ENCODE measurements at places on chromosomes 3 and 15.

DNA sequence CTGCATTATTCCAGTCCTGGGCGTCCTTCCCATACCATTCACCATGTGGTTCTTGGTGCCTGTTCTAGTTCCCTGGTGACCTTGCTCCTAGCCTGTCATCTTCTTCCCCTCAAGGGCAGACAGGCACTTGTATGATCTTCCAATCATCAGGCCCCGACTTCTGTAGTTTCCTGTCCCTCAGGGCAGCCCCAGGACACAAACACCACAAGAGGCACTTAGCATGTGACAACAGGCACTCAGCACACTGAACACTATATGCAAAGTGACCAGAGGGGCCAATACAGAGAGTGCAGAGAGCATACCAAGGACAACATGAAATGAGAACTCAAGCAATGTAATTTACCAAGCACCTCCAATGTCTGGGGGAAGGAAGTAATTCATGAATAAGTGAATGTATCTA, 17.9 kb downstream of the TMEM40 start:
- DNase-seq: no peak

DNA sequence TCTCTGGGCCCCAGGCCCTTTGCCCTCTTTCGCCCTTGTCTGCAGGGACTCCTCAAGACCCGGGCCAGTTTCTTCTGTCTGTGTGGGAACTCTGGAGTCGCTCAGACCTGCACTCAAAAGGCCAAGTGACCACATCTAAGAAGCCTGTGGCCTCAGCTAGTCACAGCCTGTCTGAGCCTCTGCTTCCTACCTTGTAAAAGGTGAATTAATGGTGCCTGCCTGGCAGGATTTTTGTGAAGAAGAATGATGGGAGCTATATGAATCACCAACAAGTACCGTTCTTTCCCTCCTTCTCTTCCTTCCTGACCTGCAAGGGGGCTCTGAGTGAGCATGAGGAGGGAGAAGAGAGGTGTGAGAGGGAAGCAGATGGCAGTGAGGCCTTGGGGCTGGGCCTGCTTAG, 7.5 kb downstream of the PLIN1 start:
- no peak for DNase-seq

DNA sequence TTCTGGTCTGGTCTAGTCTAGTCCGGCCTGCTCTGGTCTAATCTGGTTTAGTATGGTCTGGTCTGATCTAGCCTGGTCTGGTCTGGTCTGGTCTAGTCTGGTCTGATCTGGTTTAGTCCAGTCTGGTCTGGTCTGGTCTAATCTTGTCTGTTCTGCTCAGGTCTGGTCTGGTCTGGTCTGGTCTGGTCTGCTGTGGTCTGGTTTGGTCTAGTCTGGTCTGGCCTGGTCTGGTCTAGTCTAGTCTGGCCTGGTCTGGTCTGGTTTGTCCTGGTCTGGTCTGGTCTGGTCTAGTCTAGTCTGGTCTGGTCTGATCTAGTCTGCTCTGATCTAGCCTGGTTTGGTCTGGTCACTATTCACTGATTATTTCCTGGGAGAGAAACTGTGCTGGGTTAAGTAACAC, 84.1 kb upstream of the PRR23E start:
- no peak for DNase-seq

- DNase-seq: no peak
Observed at GRCh38 chr3:111571907-111572460, 23.2 kb downstream of the ZBED2 start.

- no peak for DNase-seq
Observed at GRCh38 chr15:80920271-80920699, 69.3 kb downstream of the MESD start.

DNA sequence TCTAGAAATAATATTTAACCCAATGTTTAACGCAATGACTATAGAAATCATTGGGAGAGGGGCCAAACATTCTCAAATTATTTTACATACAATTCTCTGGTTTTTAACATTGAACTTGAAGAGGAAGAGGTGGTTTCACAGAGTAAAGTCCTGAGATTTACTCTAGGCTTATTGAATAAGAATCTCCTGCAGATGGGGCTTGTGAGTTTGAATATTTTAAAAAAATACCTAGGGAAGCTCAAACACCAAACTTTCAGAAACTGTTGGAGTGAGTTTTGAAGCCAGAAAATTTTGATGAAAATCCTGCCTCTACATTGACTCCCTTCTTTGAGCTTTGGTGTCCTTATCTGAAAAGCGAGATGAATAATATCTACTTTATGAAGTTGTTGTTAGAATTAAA, 906.6 kb downstream of the TUSC7 start:
- no peak for DNase-seq

- DNase-seq: no peak
Observed at GRCh38 chr3:40196966-40197365, 112.5 kb upstream of the EIF1B start.

DNA sequence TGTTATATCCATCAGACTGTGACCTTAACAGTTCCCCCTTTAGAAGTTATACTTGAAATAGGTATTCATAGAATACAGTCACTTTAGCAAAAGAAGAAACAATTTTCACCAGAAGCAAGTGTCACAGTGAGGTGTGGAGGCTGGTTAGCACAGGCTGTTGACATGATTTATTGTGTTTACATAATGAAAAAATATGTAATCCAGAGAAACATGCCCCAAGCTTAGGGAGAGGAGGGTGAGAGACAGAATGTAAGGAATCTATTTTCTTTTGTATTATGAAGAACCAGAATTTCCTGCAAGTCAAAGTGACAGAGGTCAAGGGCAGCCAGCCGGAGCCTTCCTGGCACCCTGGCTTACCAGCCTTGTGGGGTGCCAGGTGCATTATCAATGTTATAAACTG, 4.0 kb downstream of the IL12A start:
- DNase-seq: no peak

- no peak for DNase-seq
Observed at GRCh38 chr15:73940061-73940981, 14.1 kb downstream of the LOXL1 start.

DNA sequence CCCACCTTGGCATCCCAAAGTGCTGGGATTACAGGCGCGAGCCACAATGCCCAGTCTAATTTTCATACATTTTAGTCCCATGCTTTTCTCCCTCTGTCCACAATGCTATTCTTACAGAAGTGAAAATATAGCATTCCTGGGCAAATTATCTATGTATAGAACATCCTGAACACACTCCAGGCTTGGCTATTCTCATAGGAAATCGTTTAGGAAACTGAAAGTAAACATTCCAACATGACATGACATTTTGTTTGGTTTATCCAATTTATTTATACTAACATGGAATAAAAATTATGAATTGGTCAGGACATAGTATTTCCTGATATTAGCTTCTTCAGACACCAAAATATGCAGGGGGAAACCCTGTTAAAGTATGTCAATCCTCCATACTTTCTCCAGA, 52.6 kb downstream of the SYNM start:
- no peak for DNase-seq

DNA sequence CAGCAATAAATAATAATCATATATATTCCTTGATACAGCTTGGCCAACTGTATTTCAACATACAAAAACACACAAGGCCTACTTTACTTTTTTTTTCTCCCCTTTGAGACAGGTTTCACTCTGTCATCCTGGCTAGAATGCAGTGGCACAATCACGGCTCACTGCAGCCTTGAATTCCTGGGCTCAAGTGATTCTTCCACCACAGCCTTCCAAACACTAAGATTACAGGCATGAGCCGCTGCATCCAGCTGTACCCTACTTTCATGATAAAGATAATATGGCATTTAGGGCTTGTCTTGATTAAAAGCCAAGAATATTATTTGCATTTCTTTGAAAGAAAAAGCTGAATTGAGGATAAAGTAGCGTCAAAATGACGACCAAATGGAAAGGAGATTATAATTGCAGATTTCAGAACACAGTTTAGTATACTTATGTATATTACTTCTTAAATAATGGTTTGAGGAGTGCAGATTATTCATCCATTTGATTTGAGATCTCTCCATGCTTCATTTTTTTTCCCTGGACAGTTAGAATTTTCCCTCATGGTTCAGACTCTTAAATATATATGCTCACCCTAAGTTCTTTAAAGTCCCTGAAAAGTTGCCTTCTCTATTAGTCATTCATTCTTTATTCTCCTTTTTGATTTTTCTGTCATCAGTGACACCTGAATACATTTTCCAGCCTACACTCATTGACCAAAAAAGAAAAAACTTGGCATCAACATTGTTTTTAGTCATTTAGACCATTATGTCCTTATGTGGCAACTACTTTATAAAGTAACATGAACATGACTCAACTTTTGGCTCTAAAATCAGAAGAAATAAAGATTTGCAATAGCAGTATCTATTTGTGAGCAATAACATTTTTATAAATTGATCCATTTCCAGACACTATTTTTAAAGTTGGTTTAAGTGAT, 48.5 kb upstream of the MLF1 start:
- DNase-seq: no peak

GRCh38 chr3:188437926-188438325, 284.0 kb downstream of the LPP start:
- DNase-seq: no peak

DNA sequence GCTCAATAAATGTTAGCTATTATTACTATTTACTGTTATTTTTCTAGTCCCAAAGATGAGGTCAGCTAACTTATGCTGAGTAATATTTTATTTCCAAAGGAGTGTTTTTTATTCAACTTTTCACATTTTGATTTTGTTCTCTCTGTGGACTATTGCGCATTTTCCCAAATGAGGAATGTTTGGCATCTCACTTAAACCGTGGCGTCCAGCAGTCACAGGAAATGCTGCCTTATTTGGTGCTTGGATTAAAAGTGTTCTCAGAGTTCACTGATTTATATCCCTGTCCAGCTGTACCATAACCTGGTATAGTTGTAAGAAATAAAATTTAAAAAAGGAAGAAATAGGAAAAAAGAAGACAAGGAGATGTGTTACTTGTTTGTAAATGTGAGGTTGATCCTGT, 166.8 kb downstream of the THSD4 start:
- no peak for DNase-seq

GRCh38 chr3:172154768-172155664, 115.6 kb downstream of the FNDC3B start:
- no peak for DNase-seq

GRCh38 chr3:194512895-194513601, 26.2 kb upstream of the ATP13A3 start:
- DNase-seq: no peak

- DNase-seq: no peak
Observed at GRCh38 chr3:70177881-70178645, 134.4 kb downstream of the MDFIC2 start.

Data from activated gamma-delta T cell (primary cell).